NCI-H1417 (cell line): ENCODE measurements at places on chromosomes 1 and 21.

DNA sequence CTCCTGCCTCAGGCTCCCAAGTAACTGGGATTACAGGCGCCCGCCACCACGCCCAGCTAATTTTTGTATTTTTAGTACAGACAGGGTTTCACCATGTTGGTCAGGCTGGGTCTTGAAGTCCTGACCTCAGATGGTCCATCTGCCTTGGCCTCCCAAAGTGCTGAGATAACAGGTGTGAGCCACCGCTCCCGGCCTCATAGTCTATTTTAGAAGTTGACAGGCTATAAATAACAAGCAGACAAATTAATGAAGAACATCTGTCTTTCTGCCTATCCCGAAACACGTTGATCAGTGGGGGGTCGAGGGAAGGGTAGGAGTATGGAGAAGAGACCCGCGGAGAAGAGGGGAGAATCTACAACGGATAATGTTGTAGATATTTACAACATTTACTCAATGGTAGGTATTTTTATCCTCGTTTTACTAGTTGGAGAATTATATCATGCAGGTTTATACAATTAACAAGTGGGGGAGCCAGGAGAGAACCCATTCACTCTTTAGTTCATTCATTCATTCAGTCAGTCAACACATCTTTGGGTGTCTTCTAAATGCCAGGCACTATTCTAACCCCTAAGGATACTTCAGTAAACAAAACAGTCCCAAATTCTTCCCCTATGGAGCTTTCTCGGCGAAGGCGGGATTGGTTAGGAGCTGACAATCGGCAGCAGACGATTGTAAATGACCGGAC is 497 bp upstream of the IFNAR2 start:
- DNase-seq: peak; percentile 84

DNA sequence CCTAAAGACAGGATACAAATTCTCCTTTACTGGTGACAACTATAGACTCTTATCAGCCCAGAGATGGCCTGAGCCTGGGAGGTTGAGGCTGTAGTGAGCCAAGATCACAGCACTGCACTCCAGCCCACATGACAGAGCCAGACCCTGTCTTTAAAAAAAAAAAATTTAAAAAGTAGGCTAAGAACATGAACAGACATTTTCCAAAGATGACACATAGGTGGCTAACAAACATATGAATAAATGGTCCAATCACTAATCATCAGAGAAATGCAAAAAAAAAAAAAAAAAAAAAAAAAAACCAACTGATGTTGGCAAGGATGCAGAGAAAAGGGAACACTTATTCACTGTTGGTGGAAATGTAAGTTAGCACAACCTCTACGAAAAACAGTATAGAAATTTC is 65.0 kb downstream of the TOR3A start:
- DNase-seq: no peak

DNA sequence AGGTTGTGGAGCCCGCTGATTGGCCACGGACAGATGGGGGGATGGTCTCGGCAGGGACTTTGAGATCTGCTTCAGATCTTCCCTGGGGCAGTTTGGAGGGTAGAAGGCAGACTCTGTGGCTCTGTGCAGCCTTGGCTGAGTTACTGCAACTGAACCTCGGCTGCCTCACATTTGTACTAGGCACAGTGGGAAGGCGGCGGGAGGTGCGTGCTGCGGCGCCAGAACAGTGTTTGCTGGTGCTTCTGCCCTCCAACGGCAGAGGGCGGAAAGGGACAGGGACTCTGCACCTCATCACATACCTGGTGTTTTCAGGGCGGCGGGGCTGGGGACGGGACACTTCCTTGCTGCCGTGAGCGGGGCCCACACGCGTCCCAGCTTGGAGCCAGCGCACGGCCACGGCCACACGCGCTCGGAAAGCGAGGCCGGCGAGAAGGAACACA is 26.2 kb downstream of the SLC66A1 start:
- DNase-seq: no peak

- no peak for DNase-seq
Measured at GRCh38 chr1:88503646-88504045, 180.4 kb upstream of the PKN2 start.

DNA sequence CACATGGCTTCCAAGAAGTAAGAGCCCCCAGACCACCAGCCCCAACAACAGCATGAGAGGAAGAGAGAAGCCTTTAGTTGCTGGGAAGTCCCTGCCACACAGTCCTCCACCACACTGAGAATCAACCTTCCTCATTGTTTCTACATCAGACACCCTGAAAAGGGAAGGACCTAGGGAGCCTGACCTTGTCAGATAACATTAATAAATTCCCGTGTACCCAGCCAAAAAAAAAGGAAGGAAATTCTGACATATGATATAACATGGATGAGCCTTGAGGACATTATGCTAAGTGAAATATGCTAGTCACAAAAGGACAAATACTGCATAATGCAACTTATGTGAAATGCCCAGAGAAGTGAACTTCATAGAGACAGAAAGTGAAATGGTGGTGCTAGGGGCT is 65.6 kb upstream of the ARHGAP29 start:
- DNase-seq: no peak

DNA sequence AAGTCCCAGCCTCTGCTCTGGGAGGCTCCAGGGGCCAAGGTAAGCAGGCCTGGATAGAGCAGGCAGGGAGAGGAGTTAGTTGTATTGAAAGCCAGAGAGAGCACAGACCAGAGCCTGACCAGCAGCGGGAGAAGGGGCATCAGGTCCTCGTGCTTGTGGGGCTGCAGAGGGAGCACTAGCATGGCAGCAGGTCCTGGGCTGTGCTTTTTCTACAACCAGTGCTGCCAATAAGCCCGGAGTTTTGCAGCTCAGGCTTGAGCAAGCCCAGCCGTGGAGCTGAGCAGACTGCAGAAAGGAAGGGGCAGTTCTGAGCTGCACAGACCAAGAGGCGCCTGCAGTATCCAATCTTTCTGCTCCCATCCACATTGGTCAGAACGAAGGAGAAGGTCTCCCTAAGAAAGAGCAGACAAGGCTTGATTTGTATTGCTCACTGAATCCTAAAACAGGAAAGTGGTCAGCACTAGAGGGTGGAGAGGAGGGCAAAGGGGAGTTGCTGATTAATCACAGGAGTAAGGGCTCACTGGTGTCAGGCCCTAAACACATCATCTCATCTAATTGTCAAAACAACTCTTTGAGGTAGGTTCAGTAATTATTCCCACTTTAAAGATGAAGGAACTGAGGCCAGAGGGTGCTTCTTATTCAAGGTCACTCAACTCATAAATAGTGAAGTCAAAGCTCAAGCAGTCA is 2.7 kb downstream of the DENND2D start:
- no peak for DNase-seq

- no peak for DNase-seq
Measured at GRCh38 chr1:47575855-47576757, 138.3 kb downstream of the FOXD2 start.

GRCh38 chr21:17270229-17270628 is 242.6 kb upstream of the CXADR start:
- DNase-seq: peak; percentile 15

DNA sequence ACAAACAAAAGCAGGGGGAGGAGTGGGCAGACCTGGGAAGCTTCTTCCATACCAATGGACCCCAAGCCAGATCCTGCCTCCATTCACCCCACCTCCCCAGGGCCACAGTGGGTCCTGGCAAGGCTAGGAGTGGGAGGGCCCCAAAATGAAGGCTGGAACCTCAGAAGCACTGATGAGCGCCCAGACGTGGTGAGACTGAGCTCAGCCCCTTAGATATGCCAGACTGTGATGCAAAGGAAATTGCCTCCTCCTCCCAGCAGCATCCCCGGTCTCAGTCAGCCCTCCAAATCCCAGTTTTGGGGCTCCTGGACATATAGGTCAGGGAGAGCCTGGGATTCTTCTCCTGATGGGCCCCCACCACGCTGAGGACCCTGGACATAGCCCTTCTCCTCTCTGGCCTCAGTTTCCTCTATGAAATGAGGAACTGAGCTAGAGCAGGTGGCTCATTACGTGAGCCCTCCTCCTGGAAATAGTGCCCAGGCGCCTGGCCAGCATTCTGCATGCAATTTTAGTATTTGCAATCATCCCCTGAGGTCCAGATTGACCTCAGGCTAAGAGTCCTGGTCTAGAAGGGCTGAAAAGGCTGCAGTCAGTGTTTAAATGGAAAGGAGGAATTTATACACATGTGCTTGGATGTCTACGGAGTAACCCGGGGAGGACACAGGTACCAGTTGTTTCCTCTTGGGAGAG is 33.5 kb downstream of the RHBG start:
- DNase-seq: no peak
